A549 (cell line): ENCODE measurements at places on chromosomes 2 and 18. TPM values are rescaled to one million over a fixed set of nuclear protein-coding genes. Genes with fewer than 3 reads are reported as not detected.

Gene IL36RN
- polyA plus RNA-seq: not detected in 3 replicates

Gene C2orf81
- polyA plus RNA-seq: 1.9 to 2.4 TPM (median 2.0 TPM) in 3 replicates

Gene DAPL1
- polyA plus RNA-seq: not detected in 3 replicates

Gene DNER
- 2.5 to 4.2 TPM (median 3.8 TPM) in 3 replicates for polyA plus RNA-seq

Gene MRPL30
- polyA plus RNA-seq: 37.9 to 49.3 TPM (median 40.0 TPM) in 3 replicates

Gene TLX2
- polyA plus RNA-seq: 0.37 to 0.58 TPM (median 0.39 TPM) in 3 replicates

Gene RESP18
- not detected in 3 replicates for polyA plus RNA-seq

Gene IL37
- not detected in 3 replicates for polyA plus RNA-seq

Gene EVA1A
- 13.5 to 19.0 TPM (median 16.1 TPM) in 3 replicates for polyA plus RNA-seq

Gene CIB4
- 0.30 to 0.76 TPM in 2 of 3 replicates, not detected in the other for polyA plus RNA-seq

GRCh38 chr18:21163647-21164547 is 52.3 kb upstream of the ROCK1 start:
- DNase-seq: peak; percentile 4

GRCh38 chr2:86045541-86045940 is 60.1 kb downstream of the POLR1A start:
- no peak for DNase-seq

DNA sequence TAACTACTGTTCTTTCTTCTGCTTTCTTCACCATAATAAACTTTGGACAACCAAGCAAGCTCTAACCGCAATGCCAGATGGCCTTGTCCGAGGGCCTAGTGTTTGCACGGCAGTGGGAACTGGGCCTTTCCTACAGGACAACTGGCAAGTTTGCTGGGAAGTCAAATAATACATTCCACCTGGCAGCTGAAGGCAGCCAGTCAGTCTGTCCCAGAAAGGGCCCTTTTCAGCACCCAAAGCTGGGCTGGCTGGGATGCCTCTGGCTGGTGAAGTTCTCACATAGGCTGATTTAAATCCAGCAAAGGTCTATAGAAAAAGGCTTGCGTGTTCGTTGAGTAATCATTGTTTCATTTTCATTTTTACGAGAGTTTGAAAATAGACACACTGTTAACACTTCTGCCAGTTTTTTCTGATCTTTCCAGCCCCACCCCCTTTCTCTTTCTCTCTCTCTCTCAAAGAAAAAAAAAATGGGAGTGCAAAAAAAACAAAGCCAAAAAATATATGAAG is 110.0 kb upstream of the EPAS1 start:
- no peak for DNase-seq

DNA sequence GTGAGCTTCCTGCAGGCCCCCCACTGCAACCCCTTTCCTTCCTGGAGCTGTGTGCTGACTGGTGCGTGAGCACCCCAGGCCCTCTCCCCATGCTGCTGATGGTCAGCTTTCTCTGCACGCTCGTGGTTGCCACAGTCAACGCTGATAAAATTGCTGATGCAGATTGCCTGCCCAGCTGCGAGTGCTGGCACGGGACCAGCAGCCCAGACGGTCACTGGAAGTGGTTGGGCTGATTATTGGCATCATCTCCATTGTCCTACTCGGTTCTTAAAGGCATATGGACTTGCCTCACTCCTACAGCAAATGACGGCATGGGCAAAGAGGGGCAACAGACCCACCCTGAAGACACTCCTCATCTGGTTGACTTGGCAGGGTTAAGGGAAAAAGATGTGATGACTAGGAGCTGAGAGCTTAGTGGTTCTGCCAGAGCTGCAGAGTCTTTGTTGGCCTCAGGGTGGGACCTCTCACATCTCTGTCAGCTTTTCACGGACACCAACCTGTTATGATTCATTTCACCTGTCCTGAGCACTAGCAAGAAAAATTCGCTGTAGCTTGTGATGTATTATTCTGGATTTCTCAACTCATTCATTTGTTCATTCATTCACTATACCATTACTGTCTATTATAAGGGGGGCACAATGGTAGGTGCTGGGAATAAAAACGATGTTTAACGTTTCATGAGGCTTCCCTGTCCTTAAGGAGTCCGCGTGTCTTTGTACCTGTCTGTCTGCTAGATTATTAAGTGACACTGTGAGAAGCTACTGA is 38.4 kb downstream of the PAX8 start:
- peak; percentile 87 for DNase-seq

DNA sequence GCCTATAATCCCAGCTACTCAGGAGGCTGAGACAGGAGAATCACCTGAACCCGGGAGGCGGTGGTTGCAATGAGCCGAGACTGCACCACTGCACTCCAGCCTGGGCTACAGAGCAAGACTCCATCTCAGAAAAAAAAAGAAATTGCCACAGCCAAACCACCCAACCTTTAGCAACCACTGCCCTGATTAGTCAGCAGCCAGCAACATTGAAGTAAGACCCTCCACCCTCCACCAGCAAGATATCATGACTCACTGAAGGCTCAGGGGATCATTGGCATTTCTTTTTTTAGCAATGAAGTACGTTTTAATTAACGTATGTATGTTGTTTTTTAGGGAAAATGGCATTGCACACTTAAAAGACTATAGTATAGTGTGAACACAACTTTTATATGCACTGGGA is 349.1 kb upstream of the ACVR2A start:
- no peak for DNase-seq

DNA sequence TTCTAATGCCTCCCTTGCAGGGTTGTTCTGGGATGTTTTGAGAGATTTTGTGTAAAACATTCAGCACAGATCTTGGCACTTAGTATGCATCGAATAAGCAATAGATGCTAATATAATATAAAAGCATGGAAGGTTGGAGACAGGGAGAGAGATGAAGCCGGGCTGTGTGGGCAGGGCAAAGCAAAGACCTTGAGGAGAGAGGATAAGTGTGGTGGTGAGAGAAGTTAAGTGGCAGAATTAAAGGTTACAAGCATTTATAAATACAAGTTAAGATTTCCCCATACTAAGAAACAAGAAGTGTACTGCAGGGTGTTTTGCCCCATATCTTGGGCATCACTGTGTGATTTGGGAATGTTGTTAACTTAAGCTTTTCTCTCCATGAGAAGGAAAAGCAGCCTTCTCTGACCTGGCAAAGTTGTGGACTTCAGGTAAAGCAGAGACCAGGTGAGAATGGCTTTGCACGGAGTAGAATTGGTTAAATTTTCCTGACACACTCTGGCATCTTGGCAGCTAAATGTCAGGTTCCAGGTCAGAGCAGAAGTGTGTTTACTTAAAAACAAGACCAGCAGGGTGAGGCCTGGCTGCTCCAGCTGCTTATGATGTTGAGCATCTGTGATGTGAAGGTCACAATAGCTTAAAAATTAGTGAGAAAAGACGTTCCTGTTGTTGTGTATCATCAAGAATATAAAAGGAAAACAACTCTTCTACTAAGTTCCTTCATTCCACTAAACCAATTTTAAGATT is 288.5 kb upstream of the HNMT start:
- no peak for DNase-seq

- no peak for DNase-seq
Observed at GRCh38 chr2:192087398-192087958, 107.3 kb downstream of the TMEFF2 start.

DNA sequence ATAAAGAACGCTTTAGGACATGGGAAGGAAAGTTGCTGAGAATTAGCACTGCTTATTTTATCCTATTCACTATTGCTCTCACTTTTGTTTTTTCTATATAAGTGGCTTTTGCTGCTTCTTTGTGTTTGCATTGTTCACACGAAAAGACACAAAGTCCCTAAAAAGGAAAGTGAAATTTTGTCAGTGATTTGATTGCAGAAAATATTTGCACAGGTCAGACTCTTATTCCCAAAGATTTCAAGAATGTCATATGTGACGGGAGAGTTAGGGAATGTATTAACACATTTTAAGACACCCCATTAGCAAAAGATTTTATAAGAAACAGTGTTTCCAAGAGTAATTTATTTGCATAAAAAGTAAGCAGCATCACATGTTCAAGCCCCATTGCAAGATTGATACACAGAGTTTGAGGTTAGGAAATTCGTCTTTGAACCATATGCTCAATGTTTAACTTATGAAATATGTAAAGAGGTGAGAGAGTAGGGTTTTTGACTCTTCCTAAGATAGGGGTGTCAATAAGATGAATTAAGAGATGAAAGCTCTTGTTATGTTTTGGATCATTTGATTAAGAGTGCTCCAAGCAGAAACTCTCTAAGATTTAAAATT is 57.0 kb downstream of the CCDC102B start:
- no peak for DNase-seq

GRCh38 chr2:74097574-74097973 is 50.1 kb downstream of the BOLA3 start:
- no peak for DNase-seq

DNA sequence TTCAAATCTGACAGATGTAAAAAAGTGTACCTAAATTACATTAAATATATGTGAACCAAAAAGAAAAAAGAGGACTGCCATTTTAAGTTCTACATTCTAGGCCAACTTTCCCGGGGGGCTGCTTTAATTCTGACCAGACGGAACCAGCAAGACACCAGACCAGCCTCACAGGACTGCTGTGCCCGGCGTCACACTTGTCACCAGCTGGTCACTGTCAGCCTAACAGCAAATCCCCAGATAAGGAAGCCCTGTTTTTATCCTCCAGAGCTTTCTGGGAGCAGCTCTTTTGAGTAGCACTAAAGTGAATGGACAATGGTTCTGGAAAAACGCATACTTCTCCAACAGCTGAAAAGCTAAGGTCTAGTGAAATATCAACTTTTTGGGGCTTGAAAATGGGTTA is 35.6 kb downstream of the CYB5A start:
- DNase-seq: no peak

GRCh38 chr2:70752396-70752795 is 15.6 kb downstream of the ADD2 start:
- DNase-seq: no peak

GRCh38 chr2:2045141-2045540 is 285.9 kb downstream of the MYT1L start:
- no peak for DNase-seq
